ENCODE measurements at places on chromosomes 11 and 22.

DNA sequence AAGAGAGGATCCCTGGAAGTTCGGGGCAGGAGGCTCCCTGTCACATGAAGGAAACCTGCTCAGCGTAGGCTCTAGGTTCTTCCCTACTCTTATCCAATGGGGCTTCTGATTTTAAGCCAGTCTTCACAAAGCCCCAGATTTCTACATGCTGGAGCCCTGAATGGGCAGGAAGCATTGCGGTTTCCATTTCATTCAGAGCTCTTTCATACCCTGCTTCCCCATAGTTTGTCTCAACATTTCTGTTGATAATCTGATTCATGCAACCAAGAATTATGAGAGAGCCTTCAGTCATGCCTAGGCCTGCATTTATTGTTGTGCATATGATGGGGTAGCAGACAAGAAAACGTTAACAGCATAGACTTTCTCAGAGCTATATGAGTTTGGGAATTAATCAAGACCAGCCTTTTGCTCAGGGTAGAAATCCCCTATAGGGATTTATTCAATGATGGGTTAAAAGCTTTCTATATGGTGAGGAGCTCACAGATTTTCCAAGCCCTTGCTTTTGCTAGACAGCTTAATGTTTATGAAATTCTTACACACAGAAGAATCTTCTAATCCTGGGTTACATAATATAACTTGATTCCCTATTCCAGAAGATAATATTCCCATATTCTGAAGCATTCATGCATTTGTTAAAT, 15.9 kb downstream of the OR51B4 start:
- DNase-seq: no peak

DNA sequence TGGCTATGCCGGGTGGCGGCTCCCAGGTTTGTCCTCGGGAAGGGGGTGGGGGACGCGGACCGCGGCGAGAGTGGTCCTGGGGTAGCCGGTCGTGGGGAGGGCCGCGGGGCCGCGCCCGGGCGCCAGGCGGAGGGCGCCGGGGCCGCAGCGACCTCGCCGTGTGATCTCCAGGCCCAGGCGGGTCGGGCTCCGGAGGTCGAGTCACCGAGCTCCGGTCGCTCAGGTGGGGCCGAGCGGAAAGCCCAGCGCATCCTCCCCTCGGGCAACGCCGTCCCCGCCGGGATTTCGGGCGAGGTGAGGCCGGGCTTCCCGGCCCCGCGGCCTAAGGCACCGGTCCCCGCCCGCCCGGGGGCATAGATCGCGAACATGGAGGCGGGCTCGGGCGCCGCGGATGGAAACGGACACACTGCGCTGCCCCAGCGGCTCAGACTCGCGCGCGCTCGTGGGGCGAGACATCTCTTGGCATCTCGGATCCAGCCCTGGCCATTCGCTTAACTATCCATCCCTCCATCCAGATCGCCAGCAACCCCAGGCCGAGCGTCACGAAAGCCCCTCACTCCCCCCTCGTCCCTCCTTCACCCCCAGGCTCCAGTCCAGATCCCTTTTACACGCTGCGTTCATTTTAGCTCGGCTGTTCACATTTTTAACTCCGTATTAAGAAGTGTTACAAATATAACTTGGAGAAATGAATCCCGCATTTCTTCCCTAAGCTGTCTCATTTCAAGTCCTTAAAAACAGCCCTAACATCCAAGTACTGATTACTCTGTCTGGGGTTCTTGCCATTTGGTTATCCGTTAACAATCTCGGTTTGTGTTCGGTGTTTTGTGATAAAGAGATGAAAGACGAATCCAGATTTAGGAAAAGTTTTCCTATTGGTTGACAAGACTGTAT, 460 bp downstream of the ZC3H12C start:
- no peak for DNase-seq

DNA sequence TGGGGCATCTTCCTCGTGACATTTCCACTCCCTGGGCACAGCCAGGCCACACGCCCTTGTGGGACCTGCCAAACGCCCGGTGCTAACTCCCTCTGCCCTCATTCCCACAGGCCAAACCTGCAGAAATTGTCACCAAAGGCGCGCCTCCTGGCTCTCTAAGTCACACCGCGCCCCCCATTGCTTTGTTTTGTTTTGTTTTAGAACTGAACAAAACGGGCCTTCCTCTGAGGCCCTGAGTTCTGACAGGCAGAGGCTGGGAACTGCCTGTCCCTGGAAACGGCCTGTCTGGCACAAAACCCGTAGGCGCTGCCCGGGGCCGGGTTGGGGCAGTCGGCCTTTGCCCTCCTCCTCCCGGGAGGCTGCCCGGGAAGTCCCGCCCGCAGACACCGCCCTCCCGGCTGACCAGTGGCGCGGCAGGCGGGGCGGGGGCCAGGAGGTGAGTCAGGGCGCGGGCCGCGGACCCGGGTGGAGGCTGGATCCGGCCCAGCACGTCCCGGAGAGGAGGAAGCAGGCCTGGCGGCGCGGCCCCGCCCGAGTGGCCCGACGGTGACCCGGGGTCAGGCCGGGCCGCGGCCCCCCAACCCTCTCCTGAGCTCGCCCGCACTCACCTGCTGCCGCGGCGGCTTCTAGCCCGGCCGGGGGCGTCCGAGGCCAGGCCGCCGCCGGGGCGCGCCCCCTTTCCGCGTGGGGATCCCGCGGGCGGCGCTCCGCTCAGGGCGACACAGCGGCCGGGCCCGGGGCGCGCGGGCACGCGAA, 465 bp downstream of the SUN2 start:
- no peak for DNase-seq

DNA sequence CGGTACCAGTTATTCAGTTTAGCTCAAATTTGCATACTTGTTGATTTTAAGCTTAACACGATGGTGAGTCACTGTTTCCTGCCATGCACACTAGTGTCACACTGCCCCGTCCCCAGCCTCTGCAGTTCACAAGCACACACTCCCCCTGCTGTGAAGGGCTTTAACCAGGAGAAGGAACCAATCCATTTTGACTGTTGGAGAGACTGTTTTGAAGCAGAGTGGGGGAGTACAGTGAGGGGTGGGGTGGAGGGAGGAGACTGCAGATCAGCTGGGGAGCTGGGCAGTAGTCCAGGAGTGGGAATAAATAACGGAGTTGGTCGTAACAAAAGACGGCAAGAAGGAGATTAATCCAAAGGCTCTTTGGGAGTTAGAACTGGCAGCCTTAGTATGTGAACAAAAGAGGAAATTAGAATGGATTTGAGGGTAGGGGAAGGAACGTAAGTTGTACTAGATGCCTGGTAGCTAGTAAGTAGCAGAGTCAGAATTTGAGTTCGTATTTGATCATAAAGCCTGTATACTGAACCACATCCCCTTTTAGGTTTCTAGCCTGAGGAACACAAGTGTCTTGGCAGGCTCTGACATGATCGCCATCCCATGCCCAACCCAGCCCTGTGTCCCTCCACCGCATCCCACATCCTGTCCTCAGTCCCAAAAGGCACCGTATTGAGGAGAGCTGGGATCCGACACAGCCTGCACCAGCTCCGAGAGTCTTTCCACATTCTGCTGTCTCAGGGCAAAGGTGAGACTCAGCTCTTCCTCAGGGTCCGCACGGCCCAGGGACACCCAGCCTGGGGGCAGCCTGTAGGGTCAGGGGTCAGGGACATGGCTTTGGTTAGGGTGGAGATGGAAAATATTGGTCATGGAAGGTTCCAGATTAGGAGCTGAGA, 862 bp downstream of the TPP1 start:
- DNase-seq: peak; percentile 42

DNA sequence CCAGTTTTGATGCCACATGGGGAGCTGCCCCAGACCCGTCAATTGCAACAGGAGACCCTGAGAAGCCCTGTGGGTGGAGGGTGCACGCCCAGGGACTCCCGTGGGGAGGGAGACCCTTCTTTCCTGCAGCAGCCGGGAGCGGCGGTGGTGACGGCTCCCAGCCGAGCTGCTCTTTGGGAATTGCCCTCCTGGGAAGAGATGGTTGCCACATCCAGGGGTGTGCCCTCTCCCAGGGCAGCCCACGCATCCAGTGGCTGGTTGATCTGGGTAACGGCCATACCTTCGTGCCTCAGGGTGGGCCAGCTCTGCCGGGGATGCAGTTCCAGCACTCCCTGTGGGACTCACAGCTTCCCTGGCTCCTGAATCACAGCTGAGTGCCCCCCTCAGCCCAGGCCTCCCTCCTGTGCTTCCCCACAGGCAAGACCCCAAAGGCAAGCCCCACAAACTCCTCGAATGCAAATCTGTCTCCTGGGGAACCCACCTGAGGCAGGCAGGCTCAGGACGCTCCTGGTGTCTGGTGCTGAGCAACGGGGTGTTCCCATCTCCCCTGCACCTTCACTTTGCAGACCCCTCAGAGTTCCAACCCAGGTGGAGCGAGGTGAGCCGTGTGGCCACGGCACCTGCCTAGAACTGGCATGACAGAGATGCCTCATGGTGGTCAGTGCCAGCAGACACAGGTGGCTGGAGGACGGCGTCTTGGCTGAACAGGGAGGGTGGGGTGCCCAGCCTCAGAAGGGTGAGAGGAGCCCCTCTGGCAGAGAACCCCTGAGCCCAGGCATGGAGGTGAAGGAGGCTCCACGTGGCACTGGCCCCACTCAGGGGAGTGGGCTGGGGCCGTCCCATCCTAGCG, 1027.4 kb downstream of the BRD1 start:
- DNase-seq: no peak

- no peak for DNase-seq
Observed at GRCh38 chr11:134528453-134528852, 116.4 kb upstream of the B3GAT1 start.

DNA sequence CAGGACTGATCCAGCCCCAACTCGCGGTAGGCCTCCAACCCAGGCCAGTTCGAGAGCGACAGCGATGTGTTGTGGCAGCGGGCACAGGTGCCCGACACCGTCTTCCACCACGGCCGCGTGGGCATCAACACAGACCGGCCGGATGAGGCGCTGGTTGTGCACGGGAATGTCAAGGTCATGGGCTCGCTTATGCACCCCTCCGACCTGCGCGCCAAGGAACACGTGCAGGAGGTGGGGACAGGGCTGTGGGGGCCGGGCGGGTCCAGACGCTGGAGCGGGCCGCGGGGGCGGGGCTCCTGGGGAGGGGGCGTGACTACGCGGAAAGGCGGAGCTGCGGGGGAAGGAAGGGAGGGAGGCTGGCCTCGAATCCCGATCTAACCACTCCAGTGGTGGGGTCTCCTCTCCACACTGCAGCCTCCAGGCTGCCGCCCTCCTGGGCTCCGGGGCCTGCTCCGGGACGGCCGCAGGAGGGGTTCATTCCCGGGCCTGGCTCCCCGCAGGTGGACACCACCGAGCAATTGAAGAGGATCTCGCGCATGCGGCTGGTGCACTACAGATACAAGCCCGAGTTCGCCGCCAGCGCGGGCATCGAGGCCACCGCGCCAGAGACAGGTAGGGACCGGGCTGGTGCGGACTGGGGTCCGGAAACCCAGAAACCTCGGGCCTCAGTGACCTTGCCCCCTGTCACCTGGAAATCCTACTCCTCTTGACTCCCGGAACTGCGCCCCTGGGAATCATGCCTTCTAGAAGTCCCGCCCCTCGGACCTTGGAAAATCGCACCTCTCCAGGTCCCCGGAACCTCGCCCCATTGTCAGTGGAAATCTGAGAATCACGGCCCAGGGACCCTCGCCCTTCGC, 14.9 kb downstream of the TMEM258 start:
- peak; percentile 19 for DNase-seq

DNA sequence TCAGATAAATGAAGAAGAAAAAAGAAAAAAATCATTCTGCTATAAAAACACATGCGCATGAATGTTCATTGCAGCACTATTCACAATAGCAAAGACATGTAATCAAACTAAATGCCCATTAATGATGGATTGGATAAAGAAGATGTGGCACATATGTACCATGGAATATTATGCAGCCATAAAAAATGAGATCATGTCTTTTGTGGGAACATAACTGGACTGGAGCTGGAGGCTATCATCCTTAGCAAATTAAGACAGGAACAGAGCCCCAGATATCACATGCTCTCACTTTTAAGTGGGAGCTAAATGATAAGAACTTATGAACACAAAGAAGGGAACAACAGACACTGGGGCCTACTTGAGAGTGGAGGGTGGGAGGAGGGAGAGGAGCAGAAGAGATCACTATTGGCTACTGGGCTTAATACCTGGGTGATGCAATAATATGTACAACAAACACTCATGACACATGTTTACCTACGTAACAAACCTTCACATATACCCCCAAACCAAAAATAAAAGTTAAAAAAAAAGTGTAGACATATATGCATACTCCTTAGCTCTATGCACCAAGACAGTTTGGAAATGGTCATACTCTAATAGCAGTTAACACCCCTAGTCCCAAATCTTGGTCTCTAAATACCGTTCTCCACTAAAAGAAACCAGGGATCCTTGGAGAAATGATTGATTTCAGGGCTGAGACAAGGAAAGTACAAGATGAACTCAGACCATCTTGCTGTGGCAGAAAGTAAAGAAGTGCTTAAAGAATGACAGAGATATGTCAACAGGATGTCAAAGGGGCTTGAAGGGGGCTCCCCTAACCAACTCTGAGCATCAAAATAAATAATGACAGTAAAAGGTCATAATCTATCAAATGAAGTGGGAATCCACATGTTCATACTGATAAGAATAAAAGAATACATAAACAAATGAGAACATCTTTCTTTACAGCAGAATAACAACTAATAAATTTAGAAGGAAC, 17.1 kb upstream of the DDX6 start:
- DNase-seq: no peak

DNA sequence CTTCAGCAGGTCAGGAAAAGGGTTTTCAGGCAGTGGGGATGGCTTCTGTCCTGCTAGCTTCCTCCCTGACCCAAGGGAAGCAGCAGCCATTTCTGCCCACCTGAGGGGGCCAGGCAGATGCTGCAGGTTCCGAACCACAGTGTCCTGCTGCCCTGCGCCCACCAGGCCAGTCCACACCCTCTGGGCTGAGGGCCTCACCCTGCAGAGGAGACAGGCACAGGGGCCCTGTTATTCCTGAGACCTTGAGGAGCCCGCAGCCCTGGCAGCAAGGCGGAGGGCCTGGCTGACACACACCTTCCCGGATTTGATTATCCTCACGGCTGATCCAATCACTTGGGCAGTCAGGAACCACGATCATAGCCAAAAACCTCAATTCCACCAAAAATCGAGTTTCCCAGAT, 725.8 kb downstream of the BRD1 start:
- no peak for DNase-seq

DNA sequence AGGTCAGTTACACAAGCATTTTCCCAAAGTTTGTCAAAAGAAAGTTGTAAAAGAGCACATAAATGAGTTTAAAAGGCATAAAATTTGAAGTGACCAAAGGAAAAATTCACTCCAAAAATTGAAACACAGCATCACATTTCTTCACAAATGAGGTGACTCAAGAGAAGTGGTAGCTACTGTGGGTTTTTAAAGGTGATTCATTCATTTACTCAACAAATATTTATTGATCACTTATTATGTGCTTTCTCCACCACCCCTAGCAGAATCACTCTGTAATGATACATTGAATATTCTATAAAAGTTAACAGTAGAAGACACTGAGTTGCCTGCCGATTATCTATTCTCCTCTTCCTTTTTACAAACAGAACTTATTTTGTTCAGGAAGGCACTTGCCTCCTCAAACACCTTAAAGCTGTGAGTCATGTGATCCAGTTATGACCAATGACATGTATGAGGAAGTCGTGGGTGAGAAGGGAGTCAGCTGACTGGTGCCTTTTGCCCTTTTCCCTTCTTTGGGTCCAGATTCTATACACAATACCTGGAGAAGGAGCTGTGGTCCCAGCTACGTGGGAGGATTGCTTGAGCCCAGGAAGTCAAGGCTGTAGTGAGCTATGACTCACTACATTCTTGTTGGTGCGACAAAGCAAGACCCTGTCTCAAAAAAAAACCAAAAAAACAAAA, 67.7 kb upstream of the CLNS1A start:
- no peak for DNase-seq

GRCh38 chr11:63554877-63555223, 8.3 kb downstream of the PLAAT2 start:
- DNase-seq: no peak

GRCh38 chr11:2958251-2958650, 29.0 kb upstream of the PHLDA2 start:
- DNase-seq: no peak

- DNase-seq: no peak
Observed at GRCh38 chr11:129119036-129119435, 73.1 kb downstream of the ARHGAP32 start.

Measured in stimulated activated CD4-positive, alpha-beta T cell treated with anti-CD3 and anti-CD28 coated beads, TNF-alpha, amount 100 ng/mL, for 1 hour (primary cell).